ENCODE measurements at places on chromosomes 7 and 10.

DNA sequence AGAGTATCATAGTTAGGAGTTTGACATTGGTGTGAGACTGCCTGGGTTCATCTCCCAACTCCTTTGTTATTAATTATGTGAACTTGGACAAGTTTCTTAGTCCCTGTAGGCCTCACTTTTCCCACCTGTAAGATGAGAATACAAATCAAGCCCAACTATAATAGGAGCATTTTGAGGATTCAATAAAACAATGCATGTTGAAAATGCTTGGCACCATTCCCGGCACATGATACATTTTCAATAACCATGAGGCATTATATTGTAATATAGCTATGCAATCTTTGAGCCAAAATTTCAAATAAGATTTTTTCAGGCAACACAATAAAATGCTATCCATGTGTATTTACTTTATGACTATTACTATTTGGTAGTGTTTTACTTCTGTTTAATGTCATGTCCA lies 229.0 kb upstream of the SP4 start:
- no peak for DNase-seq

DNA sequence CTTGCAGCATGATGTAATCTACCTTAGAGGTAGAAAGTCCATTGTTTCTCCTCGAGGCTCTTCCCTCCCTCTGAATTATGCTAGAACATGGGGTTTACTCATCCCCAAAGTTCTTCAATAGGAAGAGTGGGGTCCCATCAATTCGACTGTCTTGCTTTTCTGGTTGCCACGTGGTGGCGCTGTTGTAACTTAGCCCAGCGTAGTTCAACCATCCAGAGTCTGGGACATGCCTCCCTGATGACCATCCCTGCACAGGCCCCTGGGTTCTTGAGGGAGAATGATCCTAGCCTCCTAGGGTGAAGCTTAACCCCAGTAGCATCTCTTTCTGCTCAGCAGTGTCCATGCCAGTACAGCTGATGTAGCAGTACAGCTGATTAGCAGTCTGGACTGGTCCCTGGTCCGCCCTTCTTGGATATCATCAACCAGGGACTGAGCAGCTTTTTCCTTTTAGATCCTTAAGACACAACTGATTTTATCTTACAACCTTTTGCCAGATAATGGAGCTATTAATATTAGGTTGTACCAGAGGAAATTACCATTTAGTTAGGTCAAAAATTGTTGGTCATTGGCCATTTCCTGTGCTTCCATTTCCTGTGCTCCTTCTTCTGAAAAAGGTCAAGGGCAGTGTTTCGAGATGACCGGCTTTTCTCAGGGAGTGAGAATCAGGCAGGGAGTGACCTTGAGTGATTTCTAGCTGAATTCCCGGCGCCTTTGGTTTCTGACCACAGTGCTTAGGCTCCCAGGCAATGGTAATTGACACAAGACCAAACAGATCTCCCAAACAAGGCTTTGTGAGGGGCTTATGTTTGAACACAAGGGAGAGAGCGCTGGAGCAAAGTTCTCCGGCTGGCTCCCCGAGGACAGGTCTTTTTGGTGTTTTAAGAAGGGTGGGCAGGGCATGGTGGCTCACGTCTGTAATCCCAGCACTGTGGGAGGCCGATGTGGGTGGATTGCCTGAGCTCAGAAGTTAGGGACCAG lies 65.4 kb downstream of the TACC2 start:
- DNase-seq: no peak

DNA sequence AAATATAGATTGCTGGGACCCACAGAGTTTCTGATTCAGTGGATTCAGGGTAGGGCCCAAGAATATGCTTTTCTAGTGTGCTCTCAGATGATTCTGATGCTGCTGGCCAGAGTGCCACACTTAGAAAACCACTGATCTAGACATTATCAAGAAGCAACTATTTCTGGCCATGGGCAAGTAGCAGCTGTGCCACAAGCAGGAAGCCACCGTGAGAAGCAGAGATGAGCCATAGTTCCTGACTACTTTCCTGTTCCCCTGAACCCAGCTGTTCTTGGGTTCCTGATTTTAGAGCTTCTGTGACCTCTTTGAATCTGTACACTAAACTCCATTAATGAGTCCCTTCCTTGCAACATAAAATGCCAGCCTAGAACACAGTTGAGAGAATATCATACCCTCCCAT lies 38.1 kb upstream of the PIK3AP1 start:
- DNase-seq: no peak

GRCh38 chr10:3961082-3961481 lies 176.1 kb upstream of the KLF6 start:
- no peak for DNase-seq

DNA sequence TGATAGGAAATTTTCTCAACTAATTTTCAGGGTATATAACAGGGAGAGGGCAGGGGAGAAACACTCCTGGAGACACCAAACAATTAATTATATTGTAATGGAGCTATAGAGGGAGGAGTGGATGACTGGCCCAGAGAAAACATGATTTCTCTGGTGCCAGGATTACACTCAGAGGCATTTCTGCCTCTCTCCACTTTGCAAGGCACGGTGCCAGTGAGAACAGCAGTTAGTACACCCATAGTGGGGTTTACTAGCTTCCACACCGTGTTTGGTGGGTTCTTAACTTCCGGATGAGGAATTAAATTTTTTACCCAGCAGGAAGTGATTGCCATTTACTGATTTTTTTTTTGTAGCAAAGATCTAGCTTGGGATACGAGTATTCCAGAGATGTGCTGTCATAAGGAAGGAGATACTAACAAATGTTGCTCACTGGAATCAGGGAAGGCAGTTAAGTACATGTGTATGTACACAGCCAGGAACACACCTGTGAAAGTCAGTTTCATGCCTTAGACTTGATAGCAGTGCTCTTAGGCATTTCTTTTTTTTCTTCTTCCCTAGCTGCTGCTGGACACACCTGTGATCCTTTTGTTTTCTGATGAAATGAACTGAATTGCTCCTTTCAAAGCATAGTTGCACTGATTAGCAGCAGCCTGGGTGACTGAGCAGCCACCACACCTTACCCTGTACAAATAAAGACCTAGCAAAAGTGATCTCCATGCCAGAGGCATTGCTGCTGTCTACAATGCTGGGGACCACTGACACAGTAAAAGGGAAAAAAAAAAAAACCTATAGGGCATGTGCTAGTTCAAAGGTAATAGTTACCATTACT lies 58.1 kb downstream of the POLL start:
- no peak for DNase-seq

DNA sequence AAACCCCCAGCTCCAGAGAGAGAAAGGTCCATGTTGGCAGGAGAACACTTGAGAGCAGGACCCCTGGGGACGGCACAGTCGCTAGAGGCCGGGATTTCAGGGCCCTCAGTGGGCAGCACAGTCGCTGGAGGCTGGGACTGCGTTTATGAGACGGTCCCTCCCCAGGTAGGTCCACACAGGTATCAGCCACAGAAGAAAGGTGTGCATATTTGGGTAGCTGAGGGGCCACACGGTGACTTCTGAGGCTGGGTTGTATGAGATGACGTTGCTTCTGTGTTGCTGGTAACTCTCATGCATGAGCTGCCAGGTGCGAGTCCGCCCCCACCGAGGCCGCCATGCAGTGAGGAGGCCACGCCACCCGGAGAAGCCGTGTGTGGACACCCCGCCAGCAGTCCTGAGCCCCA lies 56.9 kb upstream of the PPP2R2D start:
- DNase-seq: no peak

DNA sequence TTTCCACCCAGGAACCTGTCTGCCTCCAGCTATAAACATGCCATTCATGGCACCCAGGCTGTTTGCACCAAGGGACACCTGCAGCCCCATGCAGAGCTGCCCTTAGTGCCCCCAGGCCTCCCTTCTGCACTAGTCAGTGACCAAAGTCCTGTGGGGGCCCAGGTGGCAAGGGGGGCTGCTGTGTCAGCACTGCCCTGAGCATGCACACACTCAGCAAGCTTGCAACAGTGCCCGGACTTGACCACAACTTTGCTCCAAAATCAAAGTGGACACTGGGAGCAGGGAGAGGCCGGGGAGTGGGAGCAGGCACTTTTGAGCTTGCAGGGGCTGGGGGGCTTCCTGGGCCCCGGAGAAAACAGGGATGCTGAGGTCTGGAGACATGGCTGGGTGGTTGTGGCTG lies 192.9 kb upstream of the MBL2 start:
- DNase-seq: no peak

DNA sequence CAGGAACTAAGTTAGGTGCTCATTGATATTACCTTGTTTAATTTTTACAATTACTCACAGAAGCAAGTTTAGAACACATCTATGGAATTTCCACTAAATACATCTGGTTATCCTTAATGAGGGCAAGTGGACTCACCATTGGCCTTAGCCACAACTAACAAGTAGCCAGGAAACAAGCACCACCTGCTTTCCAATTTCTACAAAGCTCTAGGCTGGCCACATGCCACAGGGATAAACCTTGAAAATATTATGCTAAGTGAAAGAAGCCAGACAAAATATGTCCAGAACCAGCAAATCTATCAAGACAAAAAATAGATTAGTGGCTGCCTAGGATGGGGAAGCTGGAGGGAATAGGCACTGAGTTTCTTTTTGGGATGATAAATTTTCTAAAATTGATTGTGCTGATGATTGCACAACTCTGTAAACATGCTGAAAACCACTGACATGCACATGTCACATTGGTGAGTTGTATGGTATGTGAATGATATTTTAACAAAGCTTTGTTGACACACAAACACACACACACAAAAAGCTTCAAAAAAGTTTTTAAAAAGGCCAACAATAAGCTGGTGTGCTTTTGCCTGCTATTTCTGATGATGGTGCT lies 179.4 kb downstream of the CPEB3 start:
- no peak for DNase-seq

DNA sequence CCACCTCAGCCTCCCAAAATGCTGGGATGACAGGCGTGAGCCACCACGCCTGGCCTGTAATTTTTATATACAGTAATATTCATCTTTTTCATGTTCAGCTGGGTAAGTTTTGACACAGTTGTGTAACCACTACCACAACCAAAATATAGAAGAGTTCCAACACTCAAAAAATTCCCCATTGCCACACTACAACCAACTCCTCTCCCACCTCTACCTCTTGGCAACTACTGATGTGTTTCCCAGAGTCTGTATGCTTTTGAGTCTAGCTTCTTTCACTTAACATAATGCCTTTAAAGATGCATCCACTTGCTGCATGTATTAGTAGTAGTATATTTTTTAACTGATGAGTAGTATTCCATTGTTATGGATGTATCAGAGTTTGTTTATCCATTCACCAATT lies 90.7 kb downstream of the SRPK2 start:
- no peak for DNase-seq

GRCh38 chr10:124829447-124830115 lies 28.0 kb downstream of the ABRAXAS2 start:
- DNase-seq: no peak

- DNase-seq: no peak
Measured at GRCh38 chr7:55310287-55311025, 54.7 kb upstream of the LANCL2 start.

- DNase-seq: no peak
Measured at GRCh38 chr10:77156406-77156879, 481.2 kb downstream of the KCNMA1 start.

- DNase-seq: no peak
Measured at GRCh38 chr7:50339990-50340500, 35.5 kb downstream of the IKZF1 start.

- no peak for DNase-seq
Measured at GRCh38 chr10:131220601-131221171, 90.8 kb downstream of the TCERG1L start.

GRCh38 chr10:67385566-67385965 lies 310.4 kb downstream of the CTNNA3 start:
- no peak for DNase-seq

GRCh38 chr7:16993543-16993942 lies 111.8 kb upstream of the AGR3 start:
- DNase-seq: no peak

- no peak for DNase-seq
Measured at GRCh38 chr10:106608066-106608465, 556.4 kb downstream of the SORCS1 start.

GRCh38 chr10:21036757-21037156 lies 139.6 kb upstream of the NEBL start:
- no peak for DNase-seq

DNA sequence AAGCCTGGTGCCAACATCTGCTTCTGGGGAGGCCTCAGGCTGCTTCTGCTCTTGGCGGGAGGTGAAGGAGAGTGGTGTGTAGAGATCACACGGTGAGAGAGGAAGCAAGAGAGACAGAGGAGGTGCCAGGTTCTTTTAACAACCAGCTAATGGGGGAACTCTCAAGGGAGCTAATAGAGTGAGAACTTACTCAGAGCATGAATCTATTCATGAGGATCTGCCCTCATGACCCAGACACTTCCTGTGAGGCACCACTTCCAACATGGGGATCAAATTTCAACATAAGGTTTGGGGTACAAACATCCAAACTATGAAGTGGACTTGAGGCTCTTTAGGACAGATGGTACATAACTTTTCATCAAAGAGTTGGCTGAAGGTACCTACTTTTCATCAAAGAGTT lies 5.1 kb upstream of the ZNF32 start:
- DNase-seq: no peak

DNA sequence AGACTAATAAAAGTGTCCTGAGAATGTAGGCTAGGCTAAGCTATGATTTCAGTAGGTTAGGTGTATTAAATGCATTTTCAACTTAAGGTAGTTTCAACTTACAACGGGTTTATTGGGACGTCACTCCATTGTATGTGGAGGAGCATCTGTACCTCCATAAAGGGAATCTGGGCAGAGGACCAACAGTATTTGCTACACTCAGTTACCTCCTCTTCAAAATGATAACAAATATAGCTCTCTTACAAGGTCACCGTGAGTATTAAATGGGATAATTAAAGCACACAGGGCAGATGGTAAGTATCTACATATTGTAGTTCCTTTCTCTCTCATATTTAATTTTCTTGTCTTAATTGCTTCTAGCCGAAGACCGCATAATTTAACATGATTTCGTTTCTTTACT lies 59.0 kb upstream of the FGL2 start:
- no peak for DNase-seq
